Suppressor macrophage (primary cell): ENCODE measurements at places on chromosomes 11 and 22.
A peak's percentile ranks its signal among the peaks of the same experiment; 100 is the strongest.

- no peak for DNase-seq
Observed at GRCh38 chr11:23111527-23111926, 251.3 kb upstream of the CCDC179 start.

- DNase-seq: no peak
Observed at GRCh38 chr11:6393989-6394670, 3.9 kb downstream of the SMPD1 start.

DNA sequence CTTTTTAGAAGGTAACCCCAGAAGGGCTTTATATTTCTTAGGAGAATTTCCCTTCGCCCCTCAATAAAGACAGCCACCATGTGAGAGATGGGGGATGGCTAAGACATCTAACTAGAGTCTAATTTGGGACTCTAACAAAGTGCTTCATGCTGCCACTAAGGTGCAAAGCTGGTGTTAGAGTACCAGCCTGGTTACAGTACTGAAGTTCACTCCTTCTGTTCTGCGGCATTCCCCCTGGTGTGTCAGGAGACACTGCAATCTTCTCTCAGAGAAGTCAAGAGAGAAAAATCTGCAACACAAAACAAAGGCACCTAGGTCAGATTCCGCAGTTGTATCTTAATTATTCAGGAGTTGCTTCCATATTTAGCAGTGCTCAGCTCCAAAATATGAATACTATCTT, 603.0 kb upstream of the CADM1 start:
- DNase-seq: no peak

DNA sequence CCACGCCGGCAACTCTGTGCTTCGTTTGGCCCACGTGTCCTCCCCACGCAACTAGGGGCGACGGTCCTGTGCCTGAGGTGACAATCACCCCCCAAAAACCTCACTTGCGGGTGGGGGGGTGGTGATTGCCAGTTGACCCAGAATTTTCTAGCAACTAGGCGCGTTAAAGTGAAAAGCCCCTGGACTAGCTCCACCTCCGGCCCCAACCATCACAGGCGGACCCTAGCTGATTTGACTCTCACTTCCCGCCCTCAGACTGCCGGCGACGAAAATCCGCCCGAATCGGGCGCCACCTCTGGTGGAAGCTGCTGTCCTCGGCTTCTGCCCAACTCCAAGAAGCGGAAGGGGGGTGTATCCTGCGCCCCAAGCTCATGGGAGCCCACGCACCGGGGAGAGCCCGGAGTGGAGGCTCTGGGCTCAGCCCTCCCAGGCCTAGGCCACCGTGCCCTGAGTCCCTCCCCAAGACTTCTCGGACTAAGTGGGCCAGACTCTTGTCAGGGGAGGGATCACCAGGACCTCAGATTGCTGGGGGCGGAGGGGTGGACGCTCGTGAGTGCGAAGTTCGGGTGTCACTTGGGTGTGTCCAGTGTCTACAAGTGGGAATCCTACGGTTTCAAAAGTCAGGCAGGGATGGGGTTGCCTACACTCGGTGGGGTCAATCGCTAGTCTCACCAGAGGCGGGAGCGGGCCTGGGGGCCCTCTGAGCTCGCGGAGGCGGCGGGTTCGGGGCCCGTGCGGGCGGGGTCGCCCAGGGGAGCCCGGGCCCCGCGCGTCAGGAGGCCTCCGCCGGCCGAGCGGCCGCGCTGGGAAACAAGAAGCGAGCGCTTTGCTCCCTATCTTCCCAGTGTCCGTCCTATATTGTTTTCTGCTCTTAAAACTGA, 12.3 kb downstream of the PAX6 start:
- DNase-seq: no peak

- DNase-seq: no peak
Observed at GRCh38 chr11:116640641-116641402, 132.0 kb downstream of the BUD13 start.

DNA sequence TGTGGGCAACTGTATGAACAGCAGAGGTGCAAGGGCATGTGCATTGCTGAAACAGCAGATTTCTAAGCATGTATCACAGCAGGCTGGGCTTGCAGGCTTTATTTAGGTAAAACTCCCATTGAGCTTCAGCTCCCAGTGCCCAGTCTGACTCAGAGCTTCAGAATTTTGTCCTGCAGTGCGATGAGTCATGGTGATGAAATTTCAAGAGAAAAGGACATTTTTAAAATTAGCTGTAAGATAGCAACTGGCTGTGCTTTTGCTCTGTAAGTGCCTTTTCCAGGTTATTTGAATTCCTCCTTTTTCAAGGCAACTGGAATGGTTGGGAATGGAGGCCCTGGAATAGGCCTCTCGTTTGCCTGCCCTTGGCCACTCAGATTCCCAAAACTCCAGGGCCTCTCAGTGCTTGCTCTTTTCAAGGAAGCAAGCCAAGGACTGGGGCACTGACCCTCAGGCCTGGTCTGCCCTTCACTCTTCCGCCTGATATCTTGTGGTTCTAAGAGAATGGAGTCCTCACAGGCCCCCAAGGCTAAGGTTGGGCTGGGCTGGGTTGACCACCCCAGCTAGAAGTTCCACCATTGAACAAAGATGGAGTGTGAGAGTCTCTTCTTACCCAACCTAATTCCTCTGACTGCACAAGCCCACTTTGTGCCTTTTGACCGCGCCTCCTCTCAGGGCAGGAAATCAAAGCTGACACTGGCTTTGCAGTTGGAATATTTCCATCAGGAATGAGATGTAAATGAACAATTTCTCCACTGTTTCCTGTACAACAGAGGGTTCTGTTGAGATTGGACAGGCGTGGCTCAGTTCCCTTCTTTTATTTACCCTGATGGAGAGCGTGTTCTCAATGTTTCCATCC, 59.5 kb upstream of the PRSS23 start:
- peak; percentile 72 for DNase-seq

- no peak for DNase-seq
Observed at GRCh38 chr11:128394431-128395089, 192.8 kb downstream of the ETS1 start.
